ENCODE measurements at places on chromosomes 2 and 18.

DNA sequence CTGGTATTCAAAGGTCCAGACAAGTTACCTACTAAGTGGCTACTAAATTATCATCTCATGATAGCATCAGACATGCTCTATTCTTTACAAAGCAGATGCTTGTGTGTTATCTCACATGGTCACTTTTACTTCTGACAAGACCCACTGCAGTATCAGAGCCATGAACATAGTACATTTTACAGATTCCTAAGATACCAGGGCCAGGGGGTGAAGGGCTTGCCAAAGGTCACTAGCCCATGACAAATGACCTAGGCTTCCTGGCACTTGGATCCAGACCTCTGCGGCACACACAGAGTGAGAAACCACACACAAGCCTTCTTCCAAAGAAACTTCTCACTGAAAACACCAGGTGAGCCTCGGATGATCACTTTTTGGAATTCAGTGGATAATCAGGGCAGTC lies 446.8 kb downstream of the EIPR1 start:
- no peak for DNase-seq

DNA sequence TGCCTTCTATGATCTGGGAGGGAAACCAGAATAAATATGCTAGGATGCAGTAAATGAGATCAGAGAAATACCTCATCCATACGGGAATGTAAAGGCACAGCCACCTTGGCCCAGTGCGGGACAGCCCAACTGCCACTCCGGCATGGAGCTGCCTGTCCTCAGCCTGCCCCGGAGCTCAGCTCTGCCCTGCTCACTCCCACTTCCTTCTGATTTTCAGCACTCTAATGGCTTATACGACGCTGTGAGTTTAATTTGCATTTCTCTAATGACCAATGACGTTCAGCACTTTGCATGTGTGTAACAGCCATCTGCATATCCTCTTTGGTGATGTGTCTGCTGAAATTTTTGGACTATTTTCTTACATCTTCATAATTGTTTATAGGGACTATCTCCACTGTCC lies 172.5 kb upstream of the RAB6C start:
- no peak for DNase-seq

DNA sequence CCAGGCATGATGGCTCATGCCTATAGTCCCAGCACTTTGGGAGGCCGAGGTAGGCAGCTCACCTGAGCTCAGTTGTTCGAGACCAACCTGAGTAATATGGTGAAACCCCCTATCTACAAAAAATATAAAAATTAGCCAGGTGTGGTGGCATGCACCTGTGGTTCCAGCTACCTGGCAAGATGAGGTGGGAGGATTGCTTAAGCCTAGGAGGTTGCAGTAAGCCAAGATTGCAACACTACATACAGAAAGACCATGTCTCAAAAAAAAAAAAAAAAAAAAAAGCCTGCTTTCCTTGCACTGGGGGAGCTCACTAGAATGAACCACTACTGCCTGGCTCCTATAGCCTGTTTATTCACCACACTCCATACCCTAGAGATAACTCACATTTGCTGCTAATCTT lies 7.4 kb upstream of the MAT2A start:
- no peak for DNase-seq

GRCh38 chr2:227848146-227848545 lies 23.3 kb upstream of the DAW1 start:
- DNase-seq = no peak

GRCh38 chr2:17313261-17313660 lies 205.0 kb downstream of the RAD51AP2 start:
- no peak for DNase-seq

DNA sequence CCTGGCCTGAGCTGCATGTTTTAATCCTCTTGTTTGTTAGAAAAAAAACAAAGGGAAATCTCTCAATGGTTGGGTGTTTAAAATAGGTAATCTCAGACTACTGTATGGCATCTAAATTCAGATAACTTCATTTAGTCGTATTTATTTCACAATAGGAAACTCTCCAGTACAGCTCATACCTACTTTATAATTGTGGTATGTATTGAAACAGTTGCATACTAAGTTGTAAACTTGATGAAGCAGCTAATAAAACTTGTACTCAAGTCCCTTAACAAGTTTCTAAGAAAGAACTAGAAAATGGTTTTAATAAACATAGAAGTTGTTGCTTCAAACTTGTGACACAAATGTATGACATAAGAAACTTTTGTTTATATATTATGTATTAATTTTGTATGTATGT lies 334.5 kb downstream of the PTPRM start:
- no peak for DNase-seq

DNA sequence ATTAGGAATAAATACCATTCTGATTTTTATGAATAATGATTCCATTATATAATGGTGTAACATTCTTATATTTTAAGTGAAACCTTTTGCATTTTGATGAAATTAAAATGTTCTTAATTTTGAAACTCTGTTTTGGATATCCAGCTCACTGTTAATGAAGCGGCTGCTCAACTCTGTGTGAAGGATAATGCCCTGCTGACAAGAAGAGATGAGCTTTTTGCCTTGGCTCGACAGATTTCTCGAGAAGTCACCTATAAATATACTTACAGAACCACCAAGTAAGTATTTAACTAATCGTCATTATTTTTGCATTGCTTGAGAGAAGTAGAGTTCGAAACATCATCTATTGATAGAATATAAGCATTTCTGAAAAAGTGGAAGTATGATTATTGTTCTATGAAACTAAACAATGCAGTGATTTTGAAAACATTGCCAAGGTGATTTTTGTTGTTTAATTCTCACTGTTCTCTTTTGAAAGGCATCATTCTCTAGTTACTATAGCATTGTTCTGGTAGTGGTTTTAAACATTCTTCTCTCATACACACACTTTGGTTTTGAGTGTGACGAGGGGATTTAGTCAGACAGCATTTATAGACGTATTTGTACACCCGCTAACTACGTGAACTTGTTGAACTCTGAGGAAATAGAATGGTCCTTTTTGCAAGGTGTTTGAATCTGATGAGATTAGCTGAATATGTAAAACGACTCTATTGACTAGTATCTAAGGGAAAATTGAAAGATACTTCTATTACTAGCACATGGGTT lies 21.5 kb downstream of the NAB1 start:
- DNase-seq = no peak

DNA sequence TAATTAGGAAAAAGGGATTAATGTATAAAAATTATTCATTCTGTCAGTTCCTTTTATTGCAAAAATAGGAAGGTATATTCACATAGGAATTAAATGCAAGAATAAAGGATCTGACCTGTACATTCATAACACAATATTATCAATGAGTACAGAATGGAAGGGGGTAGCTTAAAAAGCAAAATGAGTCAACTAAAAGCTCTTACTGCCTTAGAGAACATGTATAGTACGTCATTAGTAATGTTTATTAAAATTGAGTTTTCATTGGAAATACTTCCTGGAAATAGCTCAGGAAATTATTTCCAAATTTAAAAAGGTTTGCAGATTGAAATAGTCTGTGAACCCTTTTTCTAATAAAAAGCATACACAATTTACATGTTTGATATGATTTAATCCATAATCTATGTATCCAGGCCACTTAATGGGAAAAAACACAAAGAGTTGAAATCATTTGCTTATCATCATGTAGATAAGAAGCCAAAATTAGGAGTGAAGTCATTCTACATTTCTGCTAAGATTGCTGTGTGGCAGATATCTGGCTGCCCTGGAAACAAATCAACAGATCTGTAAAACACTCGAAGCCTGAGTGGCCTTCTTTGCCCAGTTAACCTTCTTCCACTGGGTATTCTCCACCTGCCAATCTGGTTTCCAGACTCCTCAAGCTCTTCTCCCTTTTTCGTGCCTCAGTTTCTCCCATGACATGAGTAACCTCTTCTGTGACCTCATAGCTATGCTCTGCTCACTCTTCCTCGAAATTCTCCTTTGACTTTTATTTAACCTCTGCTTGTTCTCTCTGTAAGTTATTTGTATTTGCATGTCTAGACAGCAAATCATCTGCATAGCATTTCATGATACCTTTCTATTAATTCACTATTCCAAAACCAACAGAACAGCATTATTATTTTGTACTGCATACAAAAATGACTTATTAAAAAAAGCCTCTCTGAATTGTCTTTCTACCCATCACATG lies 181.2 kb upstream of the REV1 start:
- no peak for DNase-seq

DNA sequence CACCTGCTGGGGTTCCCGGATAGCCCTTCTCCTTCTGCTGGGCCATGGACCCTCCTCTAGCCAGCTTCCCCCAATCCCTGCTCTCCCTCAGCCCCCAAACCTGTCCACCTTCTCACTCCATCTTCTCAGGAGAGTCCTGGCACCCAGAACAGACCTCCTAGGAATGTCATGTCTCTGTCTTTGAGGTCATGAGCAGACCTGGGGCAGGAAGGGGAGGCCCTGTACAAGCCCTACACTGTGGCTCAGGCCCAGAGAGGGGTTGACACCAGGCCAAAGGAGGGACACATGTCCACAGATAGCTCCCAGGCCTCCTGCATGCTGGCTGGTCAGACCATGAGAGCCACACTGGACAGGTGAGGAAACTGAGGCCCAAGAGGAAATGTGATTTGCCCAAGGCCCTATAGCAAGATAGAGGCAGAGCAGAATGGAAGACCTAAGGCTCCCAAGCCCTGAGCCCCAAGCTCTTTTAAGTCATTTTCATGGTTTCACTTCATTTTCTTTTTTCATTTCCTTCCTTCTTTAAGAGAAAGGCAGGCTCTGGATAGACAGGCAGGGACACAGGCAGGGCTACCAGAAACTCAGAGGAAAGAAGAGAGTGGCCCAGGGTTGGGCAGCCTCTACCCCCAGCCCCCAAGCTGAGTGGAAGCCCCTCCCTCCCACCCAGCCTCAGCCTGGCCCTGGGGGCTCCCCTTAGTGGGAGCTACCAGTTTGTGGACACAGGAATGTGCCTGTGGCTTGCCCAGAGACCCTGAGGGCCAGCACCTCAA lies 159.7 kb downstream of the SMAD7 start:
- DNase-seq = no peak

DNA sequence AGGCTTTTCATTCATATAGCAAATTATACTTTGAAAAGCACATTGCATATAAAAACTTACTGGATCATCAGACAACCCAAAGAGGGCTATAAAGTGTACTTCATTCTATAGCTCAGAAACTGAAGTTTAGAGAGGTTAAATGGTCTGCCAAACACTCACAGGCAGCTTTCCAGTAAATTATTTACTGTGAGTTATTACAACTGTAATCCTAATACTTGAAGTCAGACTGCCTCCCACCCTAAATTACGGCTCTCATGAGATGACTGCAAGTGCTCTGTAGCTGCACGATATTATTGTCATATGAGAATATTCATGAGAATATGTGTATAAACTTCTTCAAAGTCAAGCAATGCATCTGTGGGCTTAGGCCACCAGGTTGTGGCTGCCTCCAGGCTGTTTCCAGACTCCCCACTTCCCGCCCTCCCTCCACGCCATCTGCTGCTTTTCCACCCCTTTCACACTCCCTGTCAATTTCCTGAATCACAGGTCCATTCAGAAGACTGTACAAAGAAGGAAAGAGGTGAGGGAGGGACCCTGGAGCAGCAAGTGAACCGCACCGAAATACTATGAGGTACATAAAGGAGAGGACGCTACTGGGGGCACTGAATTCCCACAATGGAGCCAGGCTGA lies 111.1 kb upstream of the SPOPL start:
- no peak for DNase-seq

- DNase-seq = no peak
Observed at GRCh38 chr2:84958135-84959059, 12.6 kb upstream of the KCMF1 start.

DNA sequence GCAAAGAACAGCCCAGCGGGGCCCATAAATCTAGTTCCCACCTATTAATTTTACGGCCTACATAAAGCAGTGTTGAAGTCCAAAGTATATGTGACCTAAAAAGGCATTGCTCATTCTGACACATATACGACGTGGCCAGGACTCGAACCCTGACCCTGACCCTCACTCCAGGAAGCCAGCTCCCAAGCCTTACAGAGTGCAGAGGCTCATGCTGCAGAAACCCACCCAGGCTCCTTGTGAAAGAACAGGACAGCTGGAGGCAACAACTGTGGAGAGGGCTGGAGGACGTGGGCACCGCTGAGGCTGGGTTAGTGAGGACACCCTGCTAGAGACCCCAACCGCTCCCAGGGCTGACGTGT lies 221.6 kb downstream of the CYP26B1 start:
- no peak for DNase-seq

DNA sequence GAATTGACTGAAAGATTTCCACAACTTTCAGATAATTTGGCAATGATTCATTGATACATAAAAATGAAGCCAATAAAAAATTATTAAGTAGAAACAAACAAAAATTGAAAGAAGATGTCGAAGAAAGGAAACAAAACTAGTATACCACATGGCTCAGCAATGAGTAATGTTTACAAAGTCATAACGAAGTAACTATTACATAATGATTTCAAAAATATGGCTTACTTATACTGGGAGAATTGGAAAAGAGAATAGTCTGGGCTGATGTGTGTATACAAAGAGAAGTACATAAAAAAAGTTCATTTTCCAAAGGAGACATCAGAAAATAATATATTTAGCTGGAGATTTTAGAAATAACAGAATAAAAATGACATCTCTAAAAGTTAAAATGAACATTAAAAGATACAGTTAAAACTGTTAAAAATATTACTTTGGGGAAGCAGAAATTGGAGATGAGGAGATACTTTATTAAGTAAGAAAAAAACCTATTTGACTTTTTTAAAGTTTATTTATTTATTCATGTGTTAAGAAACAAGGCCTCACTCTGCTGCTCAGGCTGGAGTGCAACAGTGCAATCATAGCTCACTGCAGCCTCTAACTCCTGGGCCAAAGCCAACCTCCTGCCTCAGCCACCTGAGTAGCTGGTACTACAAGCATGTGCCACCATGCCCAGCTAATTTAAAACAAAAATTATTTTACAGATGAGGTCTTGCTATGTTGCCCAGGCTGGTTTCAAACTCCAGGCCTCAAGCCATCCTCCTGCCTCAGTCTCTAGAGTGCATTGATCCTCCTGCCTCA lies 409.7 kb upstream of the PIK3C3 start:
- DNase-seq = no peak

All from Kasumi-1 (cell line).